ENCODE measurements at places on chromosomes 1 and 21. TPM values are rescaled to one million over a fixed set of nuclear protein-coding genes. Genes with fewer than 3 reads are reported as not detected.

Gene ELAVL4
- 3.0 TPM for polyA plus RNA-seq

Gene DNASE2B
- 0.09 TPM for polyA plus RNA-seq

Gene BRDT
- not detected for polyA plus RNA-seq

Gene S100B
- polyA plus RNA-seq, result 1.2 TPM

Gene PHACTR4
- 89.4 TPM for polyA plus RNA-seq

Gene CYP4Z1
- 0.33 TPM for polyA plus RNA-seq

Gene TNNT2
- 56.2 TPM for polyA plus RNA-seq

Gene CIART
- polyA plus RNA-seq, result 8.1 TPM

Gene SPRR1A
- polyA plus RNA-seq, result not detected

Gene UBE2U
- polyA plus RNA-seq, result 0.42 TPM

Gene NGF
- 1.1 TPM for polyA plus RNA-seq

Gene MX2
- 2.4 TPM for polyA plus RNA-seq

Gene IGSF8
- 26.0 TPM for polyA plus RNA-seq

Gene OPTC
- not detected for polyA plus RNA-seq

Gene FAM163A
- 1.0 TPM for polyA plus RNA-seq

Gene DEDD
- polyA plus RNA-seq, result 57.0 TPM

Gene YY1AP1
- 75.7 TPM for polyA plus RNA-seq

Gene TMEM81
- 3.3 TPM for polyA plus RNA-seq

Gene C1orf56
- 14.0 TPM for polyA plus RNA-seq

Gene OR2L2
- 0.14 TPM for polyA plus RNA-seq

Gene PLA2G2F
- polyA plus RNA-seq, result 0.12 TPM

Gene RWDD3
- 45.1 TPM for polyA plus RNA-seq

Gene TRABD2B
- 28.0 TPM for polyA plus RNA-seq

Gene NID1
- 191 TPM for polyA plus RNA-seq

Gene LRRC39
- polyA plus RNA-seq, result 3.3 TPM

Gene SELL
- polyA plus RNA-seq, result 5.5 TPM

Gene MCOLN2
- 0.93 TPM for polyA plus RNA-seq

Gene STK40
- 40.2 TPM for polyA plus RNA-seq

Gene PRR9
- not detected for polyA plus RNA-seq

Gene SH2D2A
- 1.5 TPM for polyA plus RNA-seq

Gene SPRR5
- polyA plus RNA-seq, result not detected

Gene PAPPA2
- polyA plus RNA-seq, result 42.6 TPM

Gene ICOSLG
- polyA plus RNA-seq, result 5.1 TPM

Gene HSF2BP
- 2.3 TPM for polyA plus RNA-seq

Gene CCDC17
- 1.6 TPM for polyA plus RNA-seq
